ENCODE measurements at places on chromosomes 3 and 15. TPM values are rescaled to one million over a fixed set of nuclear protein-coding genes. Genes with fewer than 3 reads are reported as not detected.

DNA sequence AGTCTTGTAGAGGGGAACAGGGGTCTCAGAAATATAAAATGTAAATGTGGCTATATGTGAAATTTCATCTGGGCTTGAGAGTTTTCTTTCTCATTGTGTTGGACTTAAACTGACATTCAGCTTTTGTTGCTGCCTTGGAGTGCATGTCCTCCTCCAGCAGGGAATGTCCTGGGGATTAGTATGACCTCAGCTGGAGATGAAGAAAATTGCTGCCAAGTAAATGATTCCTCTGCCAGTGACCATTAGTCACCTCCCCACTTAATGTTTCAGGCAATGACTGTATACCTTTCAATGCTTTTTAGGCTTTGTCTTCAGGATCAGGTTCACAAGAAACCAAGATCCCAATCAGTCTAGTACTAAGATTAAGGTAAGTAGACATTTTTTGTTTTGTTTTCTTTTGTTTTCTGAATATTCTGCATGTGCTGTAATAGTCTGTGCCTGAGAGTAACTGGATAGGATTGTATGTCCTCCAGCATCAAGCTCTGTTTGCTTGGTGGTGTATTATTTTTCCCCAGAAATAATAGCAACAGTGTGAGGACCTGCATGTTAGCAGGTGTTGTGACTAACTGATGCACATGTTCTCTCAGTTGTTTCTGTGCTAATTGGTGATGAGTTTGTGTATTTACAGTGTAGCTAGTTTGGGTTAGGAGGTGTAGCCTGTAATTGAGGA, 18.1 kb upstream of the SLC22A13 start:
- DNase-seq = no peak

AMOTL2 gene
- total RNA-seq = 35.1 TPM

DNA sequence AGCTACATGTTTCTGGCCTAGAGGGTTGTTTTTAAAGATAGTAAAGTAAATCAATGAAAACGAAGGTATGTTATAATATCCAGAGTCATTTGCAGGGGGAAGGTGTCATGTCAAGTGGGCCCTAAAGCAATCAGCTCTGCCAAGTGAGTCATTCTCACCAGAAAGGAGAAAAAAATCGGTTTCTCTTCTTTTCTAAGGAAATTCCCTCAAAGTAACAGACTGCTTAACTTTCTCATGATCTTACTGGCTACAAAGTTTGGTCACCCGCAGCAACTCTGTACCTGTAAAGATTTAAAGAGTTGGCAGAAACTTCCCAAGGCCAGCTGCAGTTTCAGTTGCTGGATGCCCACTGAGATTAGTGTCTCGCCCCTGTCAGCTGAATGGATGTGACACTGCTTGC, 5.5 kb upstream of the FSIP1 start:
- no peak for DNase-seq

GRCh38 chr3:111763968-111764367, 95.1 kb upstream of the PHLDB2 start:
- DNase-seq = no peak

DNA sequence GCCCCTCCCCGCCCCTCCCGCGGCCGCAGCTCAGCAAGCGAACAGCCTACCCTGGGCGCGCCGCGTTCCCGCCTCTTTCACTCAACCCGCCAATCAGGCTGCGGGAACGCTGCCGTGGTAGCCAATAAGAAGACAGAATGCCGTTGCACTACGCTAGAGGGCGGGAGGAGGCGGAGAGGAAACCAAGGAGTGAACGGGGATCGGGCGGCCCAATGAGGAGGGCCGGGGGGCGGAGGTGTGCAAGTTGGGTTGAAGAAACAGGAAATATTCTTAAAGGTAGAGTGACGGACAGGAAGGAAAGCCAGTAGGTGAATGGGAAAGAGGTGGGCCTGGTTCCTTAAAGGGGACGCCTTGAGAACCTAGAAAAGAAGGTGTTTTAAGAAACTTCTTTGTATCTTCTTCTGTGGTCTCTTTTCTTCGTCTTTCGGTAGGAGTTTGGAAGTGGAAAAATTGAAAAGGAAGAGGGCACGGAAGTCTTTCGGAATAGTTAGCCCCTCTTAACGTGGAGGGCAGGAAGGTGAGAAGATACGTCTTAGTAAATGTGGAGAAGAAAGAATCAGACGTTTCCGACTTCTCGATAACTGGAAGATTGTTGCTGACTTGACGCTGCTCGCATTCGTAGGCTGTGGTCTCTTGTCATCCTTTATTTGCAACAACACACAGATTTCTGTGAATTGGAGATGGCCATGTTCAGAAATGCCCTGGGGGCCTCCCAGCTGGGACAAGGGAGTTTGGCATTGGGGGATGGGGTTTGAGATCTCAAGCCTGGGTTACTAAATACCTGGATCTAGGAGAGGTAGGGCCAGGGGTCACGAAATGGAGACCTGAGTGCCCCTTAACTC, 437 bp upstream of the USF3 start:
- DNase-seq = peak; percentile 99

GRCh38 chr3:72641072-72641471, 207.2 kb downstream of the SHQ1 start:
- DNase-seq = no peak

GRCh38 chr3:183697123-183697609, 431 bp upstream of the YEATS2 start:
- no peak for DNase-seq

SMCO1 gene
- not detected for total RNA-seq

P2RY13 gene
- total RNA-seq = 1.9 TPM

GP9 gene
- not detected for total RNA-seq

GRCh38 chr15:70382009-70382749, 284.5 kb upstream of the TLE3 start:
- no peak for DNase-seq

GRCh38 chr3:134374105-134374790, at the start of gene AMOTL2:
Gene AMOTL2, minus strand, starts transcription at chr3:134374447. Its CDS starts 3,014 bp downstream, at chr3:134371433.
- DNase-seq = peak; percentile 77

DNA sequence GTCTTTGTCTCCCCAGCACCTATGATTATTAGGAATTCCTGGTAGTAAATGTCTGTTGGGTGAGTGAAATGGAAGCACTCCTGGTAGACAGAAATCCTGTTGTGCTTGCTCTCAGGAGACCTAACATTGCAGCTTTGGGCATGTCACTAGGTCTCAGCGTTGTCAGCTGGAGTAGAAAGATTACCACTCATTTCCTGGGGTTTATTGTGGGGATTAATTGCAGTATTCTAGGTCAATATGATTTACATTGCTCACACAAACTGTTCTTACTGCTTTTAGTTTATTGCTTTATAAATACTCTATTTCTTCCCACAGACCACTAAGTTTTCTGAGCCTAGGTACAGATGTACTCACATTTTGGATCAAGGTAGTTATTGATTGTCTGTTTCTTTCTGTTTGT, 5.1 kb downstream of the TSEN2 start:
- no peak for DNase-seq

GRCh38 chr3:4680227-4680691, 187.1 kb downstream of the ITPR1 start:
- no peak for DNase-seq

BCHE gene
- 26.6 TPM for total RNA-seq

C2CD4B gene
- 1.5 TPM for total RNA-seq
